ENCODE measurements at places on chromosomes 7 and 10. TPM values are rescaled to one million over a fixed set of nuclear protein-coding genes. Genes with fewer than 3 reads are reported as not detected.

DNA sequence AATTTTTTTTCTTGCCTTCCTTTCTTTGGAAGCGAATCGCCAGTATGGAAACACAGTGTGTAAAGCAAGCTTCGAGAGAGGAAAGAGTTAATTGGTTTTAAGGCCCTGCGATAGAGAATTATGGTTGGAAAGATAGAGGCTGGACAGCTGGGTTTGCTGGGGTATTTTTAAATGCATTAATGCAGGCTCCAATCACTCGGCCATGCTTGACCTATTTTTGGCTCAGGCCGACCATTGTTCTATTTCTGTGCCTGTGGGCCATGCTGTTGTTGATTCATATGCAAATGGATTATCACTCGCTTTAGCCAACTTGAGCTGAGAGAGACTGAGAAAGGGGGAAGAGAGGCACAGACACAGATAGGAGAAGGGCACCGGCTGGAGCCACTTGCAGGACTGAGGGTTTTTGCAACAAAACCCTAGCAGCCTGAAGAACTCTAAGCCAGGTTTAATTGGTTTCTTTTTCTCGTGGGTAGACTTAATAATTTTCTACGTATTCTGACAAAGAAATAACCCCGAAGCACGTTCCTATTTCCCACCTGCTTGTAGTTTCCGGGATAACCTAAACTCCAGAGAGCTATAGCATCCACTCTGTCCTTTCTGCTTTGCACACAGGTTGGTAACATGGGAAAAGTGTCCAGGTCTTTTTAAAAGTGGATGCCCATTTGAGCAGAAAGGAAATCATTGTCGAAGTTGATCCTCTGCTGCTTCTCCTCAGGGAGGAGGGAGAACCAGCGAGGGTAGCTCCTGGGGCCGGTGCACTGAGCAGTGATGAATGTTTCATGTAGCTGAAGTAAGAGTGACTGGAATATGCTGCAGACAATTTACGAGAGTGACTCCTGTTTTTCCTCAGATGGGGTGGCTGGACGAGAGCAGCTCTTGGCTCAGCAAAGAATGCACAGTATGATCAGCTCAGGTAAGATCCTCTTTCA lies at the start of gene HDAC9:
HDAC9 (plus strand) TSS at position 338 of the 929 bp plus-strand sequence; CDS start at position 892, 554 bp downstream.
- no peak for DNase-seq

GRCh38 chr10:15419279-15419874 lies 48.3 kb upstream of the FAM171A1 start:
- no peak for DNase-seq

DNA sequence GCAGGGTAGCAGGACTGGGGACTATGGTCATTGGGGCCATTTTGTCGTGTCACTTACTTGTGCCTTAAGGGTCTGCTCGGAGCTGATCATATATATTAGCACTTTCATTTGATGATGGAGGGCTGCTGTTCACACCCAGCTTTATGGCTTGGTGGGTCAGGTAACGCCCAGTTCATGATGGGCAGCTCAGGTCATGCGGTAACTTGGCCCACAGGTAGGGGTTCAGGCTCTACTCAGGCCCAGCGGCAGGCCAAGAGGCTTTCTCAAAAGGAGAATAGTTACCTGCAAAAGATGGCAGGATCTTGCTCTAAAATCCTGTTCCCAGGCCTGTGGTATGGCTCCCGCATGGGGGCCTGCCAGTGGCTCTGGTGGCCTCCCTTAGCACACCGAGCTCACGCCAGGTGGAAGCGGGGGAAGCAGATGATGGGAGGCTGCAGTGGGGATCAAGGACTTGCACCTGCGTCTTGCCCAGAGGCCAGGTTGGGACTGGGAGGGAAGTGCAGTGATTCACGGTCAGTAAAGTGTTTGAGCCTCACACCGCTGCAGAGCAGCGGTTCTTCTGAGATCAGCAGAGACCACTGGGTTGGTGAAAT lies 109.5 kb downstream of the ADCY1 start:
- peak; percentile 63 for DNase-seq

DNA sequence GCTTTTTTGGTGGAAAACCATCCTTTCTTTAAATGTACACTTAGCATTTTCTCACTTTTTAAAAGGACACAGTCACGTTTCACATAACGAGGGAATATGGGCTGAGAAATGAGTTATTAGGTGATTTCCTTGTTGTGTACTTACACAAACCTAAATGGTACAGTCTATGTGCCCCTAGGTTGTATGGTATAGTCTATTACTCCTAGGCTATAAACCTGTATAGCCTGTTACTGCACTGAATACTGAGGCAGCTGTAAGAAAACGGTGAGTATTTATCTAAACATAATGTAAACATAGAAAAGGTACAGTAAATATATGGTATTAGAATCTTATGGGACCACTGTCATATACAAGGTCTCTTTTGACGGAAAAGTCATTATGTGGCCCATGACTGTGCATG lies 913.5 kb upstream of the GHITM start:
- DNase-seq, result no peak

DNA sequence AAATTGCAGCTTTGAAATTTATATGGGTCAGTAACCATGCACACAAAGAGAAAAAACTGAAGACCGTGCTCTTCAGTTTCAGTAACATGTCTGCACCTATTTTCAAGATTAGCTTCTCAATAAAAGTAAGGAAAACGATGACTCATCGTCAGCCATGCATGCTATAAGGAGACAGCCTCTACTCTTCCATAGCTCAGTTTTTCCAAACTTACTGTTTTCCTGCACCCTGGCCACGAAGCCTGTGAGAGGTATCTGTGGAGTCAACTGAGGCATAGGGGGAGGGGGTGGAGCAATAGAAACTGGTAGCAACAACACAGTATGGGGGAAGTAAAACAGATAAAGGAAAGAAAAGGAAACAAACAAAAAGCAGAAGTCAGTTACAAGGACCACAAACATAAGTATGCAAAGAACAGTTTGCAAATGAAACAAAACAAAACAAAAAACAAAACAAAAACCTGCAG lies 58.0 kb downstream of the PDSS1 start:
- no peak for DNase-seq

DNA sequence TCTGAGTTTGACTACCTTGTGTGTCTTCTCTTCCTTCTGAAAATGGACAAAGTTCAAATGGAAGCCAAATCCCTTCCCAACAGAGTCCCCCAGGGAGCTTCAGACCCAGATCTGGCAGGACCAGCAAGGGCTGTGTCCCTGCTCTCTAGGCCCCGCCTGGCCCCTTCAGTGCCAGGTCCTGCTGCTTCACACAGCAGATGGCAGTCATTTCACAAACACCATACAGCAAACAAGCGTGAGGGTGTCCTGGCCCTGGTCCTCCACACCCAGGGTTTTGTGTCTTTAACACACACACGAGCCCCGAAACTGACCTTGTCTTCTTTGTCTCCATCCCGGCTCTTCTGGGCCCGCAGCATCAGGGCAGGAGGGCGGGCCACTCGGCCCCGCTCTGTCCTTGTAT lies 145.0 kb downstream of the TCERG1L start:
- DNase-seq, result peak; percentile 49

GRCh38 chr10:112314822-112315474 lies 31.7 kb downstream of the TECTB start:
- peak; percentile 82 for DNase-seq

DNA sequence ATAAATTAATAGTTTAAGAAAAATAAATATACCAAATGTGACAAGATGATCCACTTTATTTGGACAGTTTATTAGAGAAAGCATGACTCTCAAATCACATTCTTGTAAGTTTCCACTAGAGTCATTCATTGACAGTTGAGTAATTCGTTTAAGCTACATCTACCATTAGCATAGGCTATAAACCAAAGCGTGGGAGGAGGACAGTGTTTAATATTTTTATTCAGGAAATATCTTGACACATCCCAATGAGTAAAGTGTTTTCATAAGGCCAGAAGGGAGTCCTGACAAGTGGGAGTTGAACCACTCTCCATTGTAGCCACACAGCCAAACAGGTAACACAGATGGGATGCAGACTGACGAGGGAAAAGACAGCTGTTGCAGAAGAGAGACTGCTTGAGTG lies 386.5 kb upstream of the SEMA3D start:
- no peak for DNase-seq

Gene PDGFA
- total RNA-seq, result 38.9 TPM

- no peak for DNase-seq
Observed at GRCh38 chr7:17583786-17584185, 285.3 kb downstream of the AHR start.

Gene FFAR4
- 0.08 TPM for total RNA-seq

DNA sequence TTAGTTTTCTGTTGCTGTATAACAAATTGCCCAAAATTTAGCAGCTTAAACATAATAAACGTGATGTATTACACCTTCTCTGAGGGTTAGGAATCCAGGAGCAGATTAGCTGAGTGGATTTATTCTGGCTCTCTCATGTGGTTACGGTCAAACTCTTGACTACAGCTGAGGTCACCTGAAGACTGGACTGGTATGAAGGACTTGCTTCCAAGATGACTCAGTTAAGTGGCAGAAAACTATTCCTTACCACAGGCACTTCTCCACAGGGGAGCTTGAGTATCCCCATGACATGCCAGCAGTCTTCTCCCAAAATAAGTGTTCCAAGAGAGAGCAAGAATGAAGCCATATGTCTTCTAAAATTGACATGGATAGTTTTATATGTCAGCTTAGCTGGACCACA lies 957.2 kb upstream of the GHITM start:
- DNase-seq, result no peak

DNA sequence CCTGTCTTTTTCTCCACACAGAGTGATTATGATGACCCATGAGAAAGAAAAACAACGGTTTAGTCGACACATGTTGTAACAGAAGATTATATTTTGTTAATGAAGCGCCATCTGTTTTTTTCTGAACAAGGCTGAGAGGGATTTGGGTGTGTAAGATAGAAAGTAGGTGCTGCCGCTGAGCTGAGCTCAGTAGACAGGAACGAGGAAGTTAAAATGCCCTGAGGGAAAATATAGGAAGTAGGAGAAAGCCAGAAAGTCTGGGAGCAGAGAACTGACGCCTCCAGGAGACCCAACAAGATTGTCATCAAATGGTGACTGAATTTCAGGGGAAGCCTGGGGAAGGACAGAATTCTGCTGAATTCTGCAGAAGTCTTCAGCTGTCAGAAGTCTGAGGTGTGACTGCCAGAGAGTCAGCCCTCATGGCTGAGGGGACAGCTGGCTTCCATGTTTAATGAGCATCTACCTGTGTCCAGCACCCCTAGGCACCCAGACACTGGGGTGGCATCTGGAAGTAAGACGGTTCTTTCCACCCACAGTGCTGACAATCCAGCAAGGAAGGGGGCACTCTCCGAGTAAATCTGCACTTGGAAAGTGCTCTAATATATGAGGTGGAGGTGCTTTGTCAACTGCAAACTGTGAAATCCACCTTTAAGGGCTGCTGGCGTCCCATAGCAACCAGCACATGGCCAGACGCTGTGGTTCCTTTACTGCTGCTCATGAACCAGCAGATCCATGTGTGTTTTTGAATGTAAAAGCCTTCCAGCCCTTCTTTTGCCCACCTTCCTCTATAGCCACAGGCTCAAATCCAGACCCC lies 12.5 kb upstream of the TSPAN15 start:
- DNase-seq, result no peak

DNA sequence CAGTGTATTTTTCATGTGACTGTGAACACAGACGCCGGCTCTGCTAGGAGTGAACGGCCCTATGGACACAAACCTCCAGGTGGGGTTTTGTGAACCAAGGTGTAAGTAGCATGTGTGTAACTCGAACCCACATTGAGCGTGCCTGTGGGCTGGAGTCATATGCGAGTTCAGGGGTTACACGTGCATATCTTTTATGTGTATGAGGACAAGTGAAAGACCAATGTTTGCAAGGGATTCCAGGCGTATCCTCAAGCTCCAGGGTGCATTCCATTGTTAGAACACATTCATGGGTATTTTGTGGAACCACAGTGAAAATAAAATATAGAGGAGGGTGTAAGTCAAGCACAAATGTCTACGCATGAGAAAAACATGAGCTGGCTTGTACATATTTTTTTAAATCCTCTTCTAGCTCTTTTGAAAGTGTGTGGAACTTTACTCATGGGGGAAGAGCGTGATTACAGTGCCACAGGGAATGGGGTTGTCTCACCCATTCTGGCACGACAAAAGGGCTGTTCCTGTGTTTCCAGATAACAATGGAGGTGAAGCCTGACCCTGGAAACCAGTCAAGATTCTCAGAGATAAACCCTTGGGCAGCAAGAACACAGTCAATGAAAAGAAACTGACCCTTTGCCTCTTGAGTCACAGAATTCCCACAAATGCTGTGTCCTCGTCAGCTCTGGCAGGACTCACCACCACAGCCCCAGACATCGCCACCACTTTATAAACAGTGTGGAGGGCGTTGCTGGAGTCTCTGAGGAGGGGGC lies 37.0 kb upstream of the GOT1 start:
- DNase-seq, result no peak

Gene LEP
- total RNA-seq, result 0.30 TPM

DNA sequence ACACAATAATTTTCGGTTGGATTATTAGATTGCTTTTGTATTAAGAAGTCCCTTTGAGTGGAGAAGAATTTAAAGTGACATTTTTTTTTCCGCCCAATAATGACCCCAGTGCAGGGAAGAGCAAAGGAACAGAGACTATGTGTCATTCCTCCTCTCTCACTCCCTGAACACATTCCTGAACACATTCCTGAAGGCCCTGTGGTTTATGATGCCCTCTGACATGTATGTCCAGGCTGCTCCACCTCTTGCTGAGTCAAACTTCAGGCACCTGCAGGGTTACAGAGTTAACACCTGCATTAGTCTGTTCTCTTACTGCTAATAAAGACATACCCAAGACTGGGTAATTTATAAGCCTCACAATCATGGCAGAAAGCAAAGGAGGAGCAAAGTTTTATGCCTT lies 704.0 kb upstream of the LRRN3 start:
- DNase-seq, result no peak

DNA sequence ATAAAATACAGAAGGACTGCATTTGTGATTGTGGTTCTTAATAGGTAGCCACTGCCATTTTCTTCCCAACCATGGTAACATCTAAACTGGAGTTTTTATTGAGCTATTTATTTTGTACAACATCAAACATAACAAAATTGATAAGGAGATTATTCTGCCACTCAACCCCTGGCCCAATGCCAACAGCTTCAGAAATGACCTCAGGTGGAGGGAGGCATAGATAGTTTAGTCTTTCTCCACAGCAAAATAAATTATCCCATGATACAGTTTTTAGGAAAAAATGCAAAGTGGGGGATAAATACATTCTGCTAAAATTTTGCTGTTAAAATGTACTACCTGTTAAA lies 57.6 kb downstream of the LRRTM3 start:
- no peak for DNase-seq

- no peak for DNase-seq
Observed at GRCh38 chr7:18508443-18509427, 13.2 kb downstream of the HDAC9 start.

Gene NEURL1
- 0.54 TPM for total RNA-seq

Gene MLXIPL
- 0.65 TPM for total RNA-seq

DNA sequence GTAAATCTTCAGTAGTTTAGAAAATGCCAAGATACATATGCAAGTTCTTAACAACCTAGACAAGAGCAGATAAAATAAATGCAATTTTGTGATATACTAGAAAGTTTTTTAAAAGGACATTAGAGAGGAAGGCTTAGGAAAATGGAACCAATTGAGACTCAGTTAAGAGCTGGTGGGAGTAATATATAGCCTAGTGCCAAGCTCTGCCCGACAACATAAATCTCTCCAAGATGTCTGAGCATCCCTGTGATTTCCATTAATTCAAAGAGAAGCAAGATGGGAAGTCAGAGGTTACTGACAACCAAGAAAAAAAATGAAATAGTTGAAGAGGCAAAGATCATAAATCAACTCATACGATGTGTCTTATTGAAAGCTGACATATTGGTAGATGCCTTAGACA lies 74.5 kb downstream of the DGKB start:
- no peak for DNase-seq

GRCh38 chr7:129903935-129904334 lies 48.8 kb downstream of the UBE2H start:
- no peak for DNase-seq

GRCh38 chr7:156074982-156075615 lies 262.8 kb upstream of the SHH start:
- no peak for DNase-seq
